Stimulated activated CD4-positive, alpha-beta T cell treated with anti-CD3 and anti-CD28 coated beads, Interleukin-12 subunit alpha, Interleukin-12 subunit beta, amount 100 ng/mL, for 48 hours (primary cell): ENCODE measurements at places on chromosomes 11 and 22.

DNA sequence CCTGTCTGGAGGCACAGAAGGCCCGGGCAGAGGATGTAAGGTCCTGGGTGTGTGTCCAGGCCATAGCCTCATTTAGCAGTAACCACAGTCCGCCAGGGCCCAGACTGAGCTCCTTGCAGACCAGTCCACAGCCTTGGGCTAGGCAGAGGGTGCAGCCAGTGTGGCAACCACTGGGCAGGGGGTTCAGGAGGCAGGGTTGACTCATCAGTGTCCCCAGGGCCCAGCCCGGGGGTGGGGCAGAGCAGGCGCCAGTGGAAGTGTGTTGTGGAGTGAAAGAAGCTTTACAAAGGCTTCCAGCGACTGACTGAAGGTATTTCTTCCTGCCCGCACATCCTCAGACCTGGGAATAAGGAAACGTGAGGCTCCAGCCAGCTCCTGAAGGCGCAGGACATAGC, 27.7 kb upstream of the WNT11 start:
- DNase-seq = no peak

DNA sequence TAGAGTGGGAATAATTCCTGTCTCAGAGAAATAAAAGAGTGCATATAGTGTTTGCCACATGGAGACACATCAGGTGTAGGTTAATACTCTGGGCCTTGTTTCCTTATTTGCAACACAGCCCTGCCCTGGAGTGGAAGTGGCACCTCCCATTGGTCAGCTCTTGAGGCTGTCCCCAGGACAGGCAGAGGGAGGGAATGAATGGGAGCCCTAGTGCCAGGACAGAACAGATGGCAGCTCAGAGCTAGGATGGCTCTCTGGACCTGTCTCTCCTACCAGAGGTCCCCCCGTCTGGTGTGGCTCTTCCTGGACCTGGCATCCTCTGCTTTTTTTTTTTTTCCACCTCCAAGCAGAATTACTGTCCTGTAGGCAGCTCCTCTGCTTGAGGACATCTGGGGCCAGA, 35.6 kb downstream of the LIMK2 start:
- no peak for DNase-seq

- DNase-seq = no peak
These were observed 3.2 kb downstream of the PPIL2 start for GRCh38 chr22:21669026-21669425.

- no peak for DNase-seq
These were observed 654.2 kb downstream of the NELL1 start for GRCh38 chr11:21323617-21324016.

GRCh38 chr11:94513091-94513490, 830 bp downstream of the C11orf97 start:
- DNase-seq = no peak
